ENCODE measurements at places on chromosomes 5 and 9. TPM values are rescaled to one million over a fixed set of nuclear protein-coding genes. Genes with fewer than 3 reads are reported as not detected.
A peak's percentile ranks its signal among the peaks of the same experiment; 100 is the strongest.

DNA sequence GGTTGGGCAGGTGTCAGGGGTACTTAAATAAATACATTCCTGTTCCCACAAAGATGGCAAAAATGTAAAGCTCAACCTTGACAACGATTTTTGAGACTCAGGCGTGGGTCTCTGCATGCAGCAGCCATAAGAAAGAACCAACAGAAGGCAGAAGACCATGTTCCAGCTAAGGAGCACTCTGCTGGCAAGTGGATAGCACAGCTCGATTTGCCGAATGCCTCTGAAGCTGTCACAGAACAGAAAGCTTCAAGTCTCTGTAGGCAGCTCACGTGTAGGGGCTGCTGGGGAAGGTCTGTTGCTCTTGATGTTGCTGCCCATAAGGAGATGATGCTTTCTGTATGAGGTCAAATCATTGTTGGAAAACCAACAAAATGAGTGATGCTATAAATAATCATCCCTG is 119.6 kb upstream of the GRIN3A start:
- no peak for DNase-seq

- no peak for DNase-seq
Measured at GRCh38 chr5:1808439-1808838, 7.2 kb downstream of the NDUFS6 start.

- no peak for DNase-seq
Measured at GRCh38 chr5:151684690-151685361, 1.9 kb downstream of the SPARC start.

GRCh38 chr9:130188860-130189481 is 16.8 kb downstream of the NCS1 start:
- no peak for DNase-seq

DNA sequence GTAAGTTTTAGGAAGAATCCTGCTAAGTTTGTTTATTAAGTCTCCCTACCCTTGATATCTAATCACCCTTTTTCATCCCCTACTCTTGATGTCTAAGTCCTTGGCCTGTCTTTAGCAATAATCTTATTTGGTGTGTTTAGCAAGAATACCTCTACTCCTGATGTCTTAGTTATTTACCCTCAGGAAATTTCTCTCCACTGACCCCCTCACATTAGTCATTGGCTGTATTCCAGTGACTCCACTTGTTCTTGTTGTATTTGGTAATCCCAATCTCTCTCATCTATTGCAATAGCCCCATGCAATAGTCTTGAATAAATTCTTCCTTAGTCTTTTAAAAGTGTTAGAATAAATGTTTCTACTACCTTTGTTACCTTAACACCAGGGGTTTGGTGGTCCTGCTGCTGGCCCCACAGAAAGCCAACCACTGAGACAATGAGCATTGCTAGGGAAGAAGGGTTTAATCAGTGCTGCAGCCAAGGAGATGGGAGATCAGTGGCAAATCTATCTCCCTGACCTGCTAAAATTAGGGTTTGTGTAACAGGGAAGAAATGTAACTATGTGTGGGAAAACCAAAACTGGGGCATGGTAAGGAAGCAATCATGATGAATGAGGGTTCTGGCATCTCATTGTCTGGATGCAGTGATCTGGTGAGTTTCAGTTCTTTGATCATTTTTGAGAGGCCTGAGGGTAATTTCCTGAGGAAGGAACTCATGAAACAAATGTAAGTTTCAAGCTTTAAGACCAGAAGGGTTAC is 236.4 kb upstream of the DAB2 start:
- no peak for DNase-seq

DNA sequence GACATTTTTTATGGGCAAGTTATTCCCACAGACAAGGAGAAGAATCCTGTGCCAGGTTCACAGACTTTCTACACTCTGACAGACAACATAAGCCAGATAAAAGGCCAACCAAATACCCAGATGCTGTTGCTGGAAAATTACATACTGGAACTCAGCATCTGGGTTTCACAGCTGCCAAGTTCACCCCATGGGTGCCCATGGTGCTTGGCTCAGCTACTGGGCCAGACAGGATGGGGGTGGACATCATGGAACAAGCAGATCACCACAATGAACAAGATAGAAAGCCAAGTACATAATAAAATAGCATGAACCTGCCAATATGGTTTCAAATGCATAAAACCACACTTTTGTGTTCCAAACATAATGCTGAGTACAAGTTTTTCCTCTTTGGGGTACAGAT is 999.8 kb downstream of the NR2F1-AS1 start:
- no peak for DNase-seq

- DNase-seq = no peak
Measured at GRCh38 chr5:86688406-86688805, 70.7 kb downstream of the COX7C start.

DNA sequence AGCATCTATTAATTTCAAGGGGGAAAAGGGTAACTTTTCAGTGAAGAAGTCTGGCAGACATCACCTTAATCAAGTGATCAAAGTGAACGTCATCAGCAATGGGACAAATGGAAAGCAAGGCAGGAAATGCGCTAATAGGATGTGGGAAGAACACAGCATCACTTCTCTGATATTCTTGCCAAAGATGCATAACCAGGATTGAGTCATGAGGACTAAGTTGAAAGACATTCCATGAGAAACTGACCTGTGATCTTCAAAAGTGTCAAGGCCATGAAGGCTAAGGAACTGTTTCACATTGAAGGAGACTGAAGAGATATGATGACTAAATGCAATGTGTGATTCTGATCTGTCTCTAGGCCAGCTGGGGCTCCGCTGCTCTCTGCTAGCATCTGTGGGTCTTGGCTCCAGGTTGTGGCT is 92.9 kb downstream of the NDFIP1 start:
- no peak for DNase-seq

GRCh38 chr9:91047529-91047928 is 245.9 kb downstream of the SYK start:
- no peak for DNase-seq

DNA sequence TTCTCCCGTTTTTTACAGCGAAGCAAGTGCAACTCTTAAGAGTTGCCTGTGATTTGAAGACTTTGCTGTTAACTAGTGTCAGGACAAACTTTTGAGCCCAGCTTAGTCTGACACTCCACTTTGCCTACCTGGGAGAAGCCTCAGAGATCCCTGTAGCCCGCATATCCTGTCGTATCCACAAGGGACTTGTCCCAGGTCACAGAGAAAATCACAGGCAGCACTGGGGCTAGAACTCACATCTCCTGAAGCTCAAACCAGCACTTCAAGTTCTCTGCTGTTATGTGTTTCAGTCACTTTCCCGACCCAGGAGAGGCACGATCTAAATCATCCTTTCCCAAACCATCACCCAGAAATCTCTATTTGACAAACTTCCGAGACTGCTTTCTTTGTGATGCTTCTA is 584.5 kb downstream of the ACTL7B start:
- no peak for DNase-seq

GRCh38 chr9:33024126-33024965 is 727 bp upstream of the DNAJA1 start:
- DNase-seq = no peak

DNA sequence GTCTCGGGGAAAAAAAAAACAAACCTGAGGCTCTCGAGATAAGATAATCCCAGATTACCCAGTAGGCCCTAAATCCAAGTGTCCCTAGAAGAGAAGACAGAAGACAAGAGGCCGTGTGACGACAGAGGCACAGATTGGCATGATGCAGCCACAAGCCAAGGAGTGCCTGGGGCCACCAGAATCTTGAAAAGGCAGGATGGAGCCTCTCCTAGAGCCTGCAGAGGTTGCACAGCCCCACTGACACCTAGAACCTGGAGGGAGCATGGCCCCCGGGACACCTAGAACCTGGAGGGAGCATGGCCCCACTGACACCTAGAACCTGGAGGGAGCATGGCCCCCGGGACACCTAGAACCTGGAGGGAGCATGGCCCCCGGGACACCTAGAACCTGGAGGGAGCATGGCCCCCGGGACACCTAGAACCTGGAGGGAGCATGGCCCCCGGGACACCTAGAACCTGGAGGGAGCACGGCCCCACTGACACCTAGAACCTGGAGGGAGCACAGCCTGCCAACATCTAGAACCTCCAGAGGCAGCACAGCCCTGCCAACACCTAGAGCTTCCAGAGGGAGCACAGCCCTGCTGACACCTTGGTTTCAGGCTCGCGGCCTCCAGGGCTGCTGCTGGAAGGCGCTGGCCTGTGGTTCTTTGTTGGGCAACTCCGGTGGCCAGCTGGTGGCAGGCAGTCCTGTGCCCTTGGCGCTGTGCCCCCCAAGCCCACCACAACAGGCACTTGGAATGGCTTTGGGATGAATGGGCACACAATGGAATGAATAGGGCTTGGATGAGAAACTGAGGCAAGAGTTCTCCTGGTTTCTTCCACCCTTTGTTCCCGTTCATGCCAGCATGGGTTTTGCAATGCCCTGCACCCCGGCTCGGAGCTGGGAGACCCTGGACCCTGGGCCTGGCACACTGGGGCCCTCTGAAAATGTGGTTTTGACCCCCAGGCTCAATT is 39.2 kb downstream of the VAV2 start:
- DNase-seq = no peak

DNA sequence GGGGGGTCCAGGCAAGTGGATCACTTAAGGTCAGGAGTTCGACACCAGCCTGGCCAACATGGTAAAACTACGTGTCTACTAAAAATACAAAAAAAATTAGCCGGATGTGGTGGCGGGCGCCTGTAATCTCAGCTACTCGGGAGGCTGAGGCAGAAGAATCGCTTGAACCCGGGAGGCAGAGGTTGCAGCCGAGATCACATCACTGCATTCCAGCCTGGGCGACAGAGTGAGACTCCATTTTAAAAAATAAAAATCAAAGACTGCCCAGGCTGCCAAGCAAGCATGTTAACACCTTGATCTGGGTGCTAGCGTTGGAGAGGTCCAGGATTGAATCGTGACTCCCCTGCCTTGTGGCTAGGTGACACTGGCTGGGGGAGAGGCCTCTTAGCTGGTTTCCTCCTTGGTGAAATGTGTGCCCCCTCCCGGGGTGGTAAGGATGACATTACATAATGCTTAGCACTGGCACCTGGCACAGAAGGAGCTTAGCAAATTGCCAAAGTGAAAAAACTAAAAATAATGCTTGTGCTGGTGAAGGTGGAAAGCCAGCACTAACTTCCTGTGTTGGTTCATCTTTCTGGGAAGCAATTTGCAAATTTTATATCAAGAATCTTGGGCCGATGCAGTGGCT is 2.2 kb upstream of the CIZ1 start:
- no peak for DNase-seq

DNA sequence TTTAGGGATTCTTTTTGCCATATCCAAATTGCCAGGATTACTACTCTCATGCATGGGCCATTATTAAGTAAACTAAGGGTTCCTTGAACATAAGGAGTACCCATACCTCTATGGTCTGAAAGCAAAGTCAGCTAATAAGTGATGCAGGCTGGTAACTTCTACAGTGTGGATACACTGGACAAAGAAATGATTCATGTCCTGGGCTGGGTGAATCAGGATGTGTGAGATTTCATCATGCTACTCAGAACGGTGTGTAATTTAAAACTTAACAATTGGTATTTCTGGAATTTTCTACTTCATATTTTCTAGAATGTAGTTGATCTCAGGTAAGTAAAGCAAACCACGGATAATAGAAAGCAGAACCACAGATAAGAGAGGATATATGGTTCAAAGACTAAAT is 428.8 kb downstream of the CHSY3 start:
- no peak for DNase-seq

DNA sequence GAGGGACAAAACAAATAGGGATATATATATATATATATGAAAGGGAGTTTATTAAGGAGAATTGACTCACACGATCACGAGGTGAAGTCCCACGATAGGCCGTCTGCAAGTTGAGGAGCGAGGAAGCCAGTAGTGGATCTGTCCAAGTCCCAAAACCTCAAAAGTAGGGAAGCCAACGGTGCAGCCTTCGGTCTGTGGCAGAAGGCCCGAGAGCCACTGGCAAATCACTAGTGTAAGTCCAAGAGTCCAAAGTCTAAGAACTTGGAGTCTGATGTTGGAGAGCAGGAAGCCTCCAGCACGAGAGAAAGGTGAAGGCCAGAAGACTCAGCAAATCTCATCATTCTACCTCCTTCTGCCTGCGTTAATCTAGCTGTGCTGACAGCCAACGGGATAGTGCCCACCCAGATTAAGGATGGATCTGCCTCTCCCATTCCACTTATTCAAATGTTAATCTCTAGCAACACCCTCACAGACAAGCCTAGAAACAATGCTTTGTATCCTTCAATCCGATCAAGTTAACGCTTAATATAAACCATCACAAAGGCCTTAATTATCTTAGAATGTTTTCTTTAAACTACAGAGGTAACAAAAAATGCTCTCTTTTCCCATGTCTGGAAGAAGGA is 23.8 kb upstream of the DAB2 start:
- DNase-seq = no peak

DNA sequence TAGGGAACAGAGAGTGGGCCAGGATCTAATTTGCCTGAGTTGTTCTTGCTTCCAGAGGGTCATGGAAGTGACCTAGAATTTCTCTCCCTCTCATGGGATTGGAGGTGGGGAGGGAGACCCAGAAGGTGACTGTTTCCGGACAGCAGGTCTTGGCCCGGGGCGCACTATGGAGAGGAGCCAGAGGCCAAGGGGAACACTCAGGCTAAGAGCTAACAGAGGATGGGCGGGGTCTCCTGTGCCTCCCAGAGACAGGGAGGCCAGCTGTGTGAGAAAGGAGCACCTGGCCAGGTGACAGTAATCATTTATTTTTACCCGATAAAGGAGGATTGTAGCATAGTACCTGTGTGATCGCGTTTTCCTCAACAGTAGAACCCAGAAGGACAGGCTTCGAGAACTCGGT is 50.9 kb upstream of the ANKH start:
- DNase-seq = peak; percentile 86

DNA sequence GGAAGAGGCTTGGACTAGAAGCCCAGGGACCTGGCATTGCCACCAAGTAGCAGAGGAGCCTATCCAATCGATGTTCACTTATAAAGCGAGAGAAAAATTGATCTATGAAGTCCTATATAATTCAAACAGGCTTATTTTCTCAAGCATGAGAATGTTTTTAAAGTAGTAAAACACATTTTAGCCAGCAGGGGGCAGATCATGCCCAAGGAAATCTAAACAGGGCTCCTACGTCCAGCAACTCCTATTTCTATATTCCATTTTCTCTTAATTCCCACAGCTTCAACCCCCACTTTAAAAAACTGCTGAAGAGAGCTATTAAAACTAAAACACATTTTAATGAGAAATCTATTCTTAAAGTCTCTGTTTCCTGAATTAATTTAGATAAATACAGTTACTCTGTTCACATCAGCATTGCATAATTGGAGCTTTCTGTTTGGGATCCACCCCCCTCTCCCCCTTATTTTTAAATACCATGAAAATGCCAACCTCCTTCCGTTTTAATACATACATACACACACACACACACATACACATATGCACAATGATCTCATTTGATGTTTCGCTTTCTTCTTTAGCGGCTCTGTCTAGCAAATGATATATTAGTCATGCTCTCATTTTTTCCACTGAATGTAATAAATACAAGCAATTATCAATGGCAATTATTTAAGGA is 144.9 kb downstream of the MYO10 start:
- peak; percentile 39 for DNase-seq

BAG1 gene
- 80.2 TPM for total RNA-seq

WNT8A gene
- total RNA-seq = not detected

PCDHA10 gene
- 3.1 TPM for total RNA-seq

MYO10 gene
- total RNA-seq = 162 TPM

RNF224 gene
- total RNA-seq = not detected

SLC9A3 gene
- 4.7 TPM for total RNA-seq

MYOT gene
- 0.33 TPM for total RNA-seq

NOXA1 gene
- 7.3 TPM for total RNA-seq

MZB1 gene
- 12.2 TPM for total RNA-seq

FBP2 gene
- 3.1 TPM for total RNA-seq

CCNO gene
- total RNA-seq = 7.3 TPM

CCDC192 gene
- not detected for total RNA-seq

Data from body of pancreas (tissue), 4 donors.